Esophagus muscularis mucosa (tissue), 4 donors: ENCODE measurements at places on chromosomes 6 and 20. TPM values are rescaled to one million over a fixed set of nuclear protein-coding genes. Genes with fewer than 3 reads are reported as not detected.

GRCh38 chr6:54431466-54431865 lies 123.2 kb downstream of the TINAG start:
- H3K27me3 ChIP-seq: no peaks in the 10 kb centered on the region
- no peak for DNase-seq
- H3K27ac ChIP-seq: no peak overlapping the region
- no peak overlapping the region for H3K4me3 ChIP-seq
- H3K36me3 ChIP-seq: no peaks in the 10 kb centered on the region

DNA sequence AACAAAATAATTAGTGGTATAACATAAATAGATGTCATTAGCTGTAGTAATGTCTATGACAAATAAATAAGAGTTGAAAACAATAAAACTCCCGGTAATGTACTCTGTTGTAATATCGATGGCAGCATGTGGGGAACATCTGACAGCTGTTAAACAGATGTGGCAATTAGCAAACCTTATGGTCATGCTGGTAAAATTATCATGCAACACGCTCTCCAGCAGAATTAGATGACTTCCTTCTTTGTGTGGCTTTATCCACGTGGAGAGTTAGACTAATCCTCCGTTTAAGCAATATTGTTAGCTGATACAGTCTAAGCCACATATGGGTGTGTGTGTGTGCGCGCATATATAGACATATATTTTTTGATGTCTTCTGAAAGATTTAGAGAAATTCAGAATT lies 77.7 kb upstream of the ZFP64 start:
- no peaks in the 10 kb centered on the region for H3K27me3 ChIP-seq
- no peak overlapping the region for H3K27ac ChIP-seq
- H3K36me3 ChIP-seq: no peaks in the 10 kb centered on the region
- H3K4me3 ChIP-seq: no peak overlapping the region

GRCh38 chr6:123352279-123352678 lies 284.5 kb downstream of the TRDN start:
- no peaks in the 10 kb centered on the region for H3K27me3 ChIP-seq
- DNase-seq: no peak
- H3K4me3 ChIP-seq: no peak overlapping the region
- no peak overlapping the region for H3K27ac ChIP-seq
- H3K36me3 ChIP-seq: no peaks in the 10 kb centered on the region

- H3K27ac ChIP-seq: peak overlapping the region; percentile 86
- DNase-seq: no peak
- peaks cover 26% of the 10 kb centered on the region for H3K4me1 ChIP-seq
- no peaks in the 10 kb centered on the region for H3K27me3 ChIP-seq
- no peaks in the 10 kb centered on the region for H3K36me3 ChIP-seq
- H3K4me3 ChIP-seq: peak overlapping the region; percentile 83
Observed at GRCh38 chr6:46491628-46492547, 639 bp upstream of the RCAN2 start.

DNA sequence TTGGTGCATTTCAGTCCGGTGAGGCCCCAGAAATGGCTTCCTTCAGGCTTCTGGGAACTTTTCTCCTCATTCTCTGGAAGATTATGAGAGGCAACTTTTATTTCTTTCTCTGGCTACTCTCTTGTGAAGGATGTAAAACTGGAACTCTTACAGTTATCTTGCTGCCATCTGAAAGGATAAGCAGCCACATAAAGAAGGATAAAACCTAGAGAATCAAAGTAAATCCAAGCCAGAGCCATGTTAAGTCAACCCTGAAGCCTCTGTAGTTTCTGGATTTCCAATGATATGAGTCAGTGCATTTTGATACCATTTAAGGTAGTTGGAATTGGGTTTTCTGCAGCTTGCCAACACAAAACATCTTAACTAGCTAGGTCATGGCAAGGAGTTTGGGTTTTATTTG lies 123.6 kb downstream of the MEI4 start:
- no peaks in the 10 kb centered on the region for H3K36me3 ChIP-seq
- H3K27ac ChIP-seq: no peak overlapping the region
- no peaks in the 10 kb centered on the region for H3K4me1 ChIP-seq
- H3K27me3 ChIP-seq: no peaks in the 10 kb centered on the region
- no peak for DNase-seq
- H3K4me3 ChIP-seq: no peak overlapping the region

GRCh38 chr20:45037635-45038034 lies 63.3 kb downstream of the KCNS1 start:
- no peaks in the 10 kb centered on the region for H3K27me3 ChIP-seq
- H3K27ac ChIP-seq: no peak overlapping the region
- no peaks in the 10 kb centered on the region for H3K36me3 ChIP-seq
- no peak for DNase-seq
- no peak overlapping the region for H3K4me3 ChIP-seq

DNA sequence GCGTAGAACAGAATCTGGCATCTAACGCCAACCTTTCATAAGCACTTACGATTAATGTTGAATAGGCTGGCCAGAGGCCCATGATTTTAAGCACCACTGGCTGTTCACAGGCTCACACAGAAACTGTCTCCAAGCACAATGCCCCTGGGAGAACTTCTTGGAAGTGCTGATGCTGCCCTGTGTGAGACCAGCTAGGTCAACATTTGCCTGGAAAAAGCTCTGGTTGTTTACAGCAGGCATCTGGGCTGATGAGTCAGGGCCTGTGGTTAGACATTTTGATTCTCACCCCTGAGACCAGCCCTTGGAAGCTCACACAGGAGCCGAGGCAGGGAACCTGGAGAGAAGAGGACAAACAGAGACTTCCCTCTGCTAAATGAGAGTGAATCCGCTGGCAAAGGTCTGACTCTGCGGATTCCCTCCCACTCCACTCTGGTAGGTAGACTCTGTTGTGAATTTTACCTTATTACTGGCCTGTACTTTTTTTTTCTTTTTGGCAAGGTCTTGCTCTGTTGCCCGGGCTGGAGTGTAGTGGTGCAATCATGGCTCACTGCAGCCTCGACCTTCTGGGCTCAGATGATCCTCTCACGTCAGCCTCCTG lies 6.8 kb upstream of the SULF2 start:
- H3K4me1 ChIP-seq: peaks cover 47% of the 10 kb centered on the region
- DNase-seq: peak; percentile 95
- H3K4me3 ChIP-seq: no peak overlapping the region
- no peaks in the 10 kb centered on the region for H3K27me3 ChIP-seq
- peak overlapping the region; percentile 83 for H3K27ac ChIP-seq
- no peaks in the 10 kb centered on the region for H3K36me3 ChIP-seq

DNA sequence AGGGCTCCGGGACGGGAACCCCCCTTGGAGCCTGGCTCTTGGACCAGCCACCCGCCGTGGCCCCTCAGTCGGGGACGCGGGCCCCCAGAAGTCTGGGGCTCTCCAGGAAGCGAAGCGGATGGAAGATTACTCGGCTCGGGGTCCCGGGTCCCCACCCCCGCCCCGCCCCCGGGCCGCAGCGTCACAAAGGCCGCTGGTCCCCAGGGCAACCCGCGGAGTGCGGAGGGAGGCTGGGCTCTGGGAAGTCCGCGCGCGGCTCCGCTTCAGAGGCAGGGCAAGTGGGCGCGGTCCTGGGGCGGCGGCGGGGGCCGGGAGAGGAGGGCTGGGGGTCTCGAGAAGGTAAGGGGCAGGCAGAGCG lies at the start of gene FNDC11:
FNDC11 (plus strand) TSS at position 227 of the 358 bp plus-strand sequence. CDS start 1,505 bp downstream, outside the sequence.
- H3K27ac ChIP-seq: no peak within 1 kb of the TSS
- H3K36me3 ChIP-seq: peaks cover 16% of the 10 kb centered on the region
- no peak for DNase-seq
- H3K4me3 ChIP-seq: peak within 1 kb of the TSS; percentile 60
- peaks cover 21% of the 10 kb centered on the region for H3K4me1 ChIP-seq

GRCh38 chr6:142714951-142715785 lies 229.8 kb downstream of the HIVEP2 start:
- H3K36me3 ChIP-seq: no peaks in the 10 kb centered on the region
- H3K4me1 ChIP-seq: no peaks in the 10 kb centered on the region
- no peaks in the 10 kb centered on the region for H3K27me3 ChIP-seq
- no peak overlapping the region for H3K4me3 ChIP-seq

GRCh38 chr6:85163156-85164080 lies 286.5 kb upstream of the NT5E start:
- no peaks in the 10 kb centered on the region for H3K36me3 ChIP-seq
- H3K27me3 ChIP-seq: no peaks in the 10 kb centered on the region
- no peak overlapping the region for H3K27ac ChIP-seq
- no peak for DNase-seq

GRCh38 chr20:17910828-17911294 lies 57.7 kb downstream of the SNX5 start:
- H3K27ac ChIP-seq: peak overlapping the region; percentile 74
- H3K27me3 ChIP-seq: no peaks in the 10 kb centered on the region

DNA sequence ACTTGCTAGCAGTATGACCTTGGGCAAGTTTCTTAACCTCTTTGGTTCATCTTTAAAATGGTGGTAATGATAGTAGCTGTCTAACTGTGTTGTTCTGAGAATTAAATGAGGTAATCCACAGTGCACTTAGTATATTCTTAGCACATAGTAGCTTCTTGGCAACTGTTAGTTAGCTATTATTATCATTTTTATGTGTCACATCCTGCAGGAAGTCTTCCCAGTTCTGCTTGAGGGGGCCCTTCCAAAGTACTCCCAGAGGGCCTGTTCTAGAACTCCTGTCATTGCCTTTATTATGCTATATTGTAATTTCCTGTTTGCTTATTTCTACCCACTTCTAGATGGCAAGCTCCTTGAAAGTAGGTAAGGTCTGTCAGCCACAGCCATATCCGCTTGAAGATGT lies 30.6 kb downstream of the ANKS1A start:
- DNase-seq: no peak
- H3K27me3 ChIP-seq: no peaks in the 10 kb centered on the region
- H3K27ac ChIP-seq: no peak overlapping the region
- H3K4me3 ChIP-seq: no peak overlapping the region
- peaks cover 25% of the 10 kb centered on the region for H3K4me1 ChIP-seq
- H3K36me3 ChIP-seq: no peaks in the 10 kb centered on the region

- H3K4me3 ChIP-seq: peak overlapping the region; percentile 96
- no peaks in the 10 kb centered on the region for H3K36me3 ChIP-seq
- peaks cover 15% of the 10 kb centered on the region for H3K4me1 ChIP-seq
- peak overlapping the region; percentile 81 for H3K27ac ChIP-seq
- H3K27me3 ChIP-seq: no peaks in the 10 kb centered on the region
- no peak for DNase-seq
Observed at GRCh38 chr20:37095108-37095598, 644 bp downstream of the RBL1 start.

DNA sequence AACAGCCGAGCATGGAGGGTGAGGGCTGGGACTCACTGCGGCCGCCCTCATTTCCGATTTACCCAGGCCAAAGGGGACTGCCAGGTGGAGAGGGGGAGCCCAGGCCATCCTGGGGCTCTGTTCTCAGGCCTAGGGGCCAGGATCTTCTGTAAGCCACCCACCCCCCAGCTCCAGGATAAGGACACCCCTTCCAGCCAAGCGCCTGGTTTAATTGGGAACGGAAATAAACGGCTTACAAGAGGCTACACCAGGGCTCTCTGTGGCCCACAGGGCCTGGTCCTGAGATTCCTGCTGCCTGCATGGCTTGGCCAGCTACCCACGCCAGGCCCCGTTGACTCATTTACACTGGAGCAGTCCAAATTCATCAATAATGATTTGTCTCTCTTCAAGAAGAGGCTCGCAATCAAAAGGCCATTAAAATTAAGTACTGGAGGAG lies 68.1 kb upstream of the TOP1 start:
- no peaks in the 10 kb centered on the region for H3K27me3 ChIP-seq
- H3K36me3 ChIP-seq: no peaks in the 10 kb centered on the region
- DNase-seq: peak; percentile 82
- peaks cover 5% of the 10 kb centered on the region for H3K4me1 ChIP-seq

DNA sequence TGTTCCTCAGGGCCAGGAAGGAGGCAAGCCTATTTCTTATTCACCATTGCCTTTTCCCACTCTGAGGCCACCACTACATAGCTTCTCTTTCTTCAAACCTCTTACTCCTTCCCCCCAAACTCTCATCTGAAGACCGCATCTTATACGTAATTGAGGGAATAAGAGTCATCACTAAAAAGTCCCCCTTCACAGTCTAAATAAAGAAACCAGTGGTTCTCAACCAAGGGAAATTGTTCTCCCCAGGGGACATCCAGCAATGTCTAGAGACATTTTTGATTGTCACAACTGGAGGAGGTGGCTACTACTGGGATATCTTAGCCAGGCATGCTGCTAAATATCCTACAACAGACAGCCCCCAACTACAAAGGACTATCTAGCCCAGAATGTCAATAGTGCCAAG lies 327.6 kb upstream of the CNR1 start:
- no peak overlapping the region for H3K4me3 ChIP-seq

GRCh38 chr6:47715782-47716181 lies 17.4 kb downstream of the ADGRF4 start:
- H3K36me3 ChIP-seq: no peaks in the 10 kb centered on the region
- no peaks in the 10 kb centered on the region for H3K4me1 ChIP-seq
- no peaks in the 10 kb centered on the region for H3K27me3 ChIP-seq
- no peak for DNase-seq
- H3K4me3 ChIP-seq: no peak overlapping the region
- H3K27ac ChIP-seq: no peak overlapping the region

- no peak for DNase-seq
- H3K27ac ChIP-seq: no peak overlapping the region
Observed at GRCh38 chr6:110769923-110770322, 45.3 kb downstream of the CDK19 start.

- peaks cover 30% of the 10 kb centered on the region for H3K4me1 ChIP-seq
- no peak for DNase-seq
- no peak overlapping the region for H3K27ac ChIP-seq
- no peaks in the 10 kb centered on the region for H3K27me3 ChIP-seq
- no peaks in the 10 kb centered on the region for H3K36me3 ChIP-seq
Observed at GRCh38 chr20:51769976-51770615, 1.9 kb upstream of the ATP9A start.

DNA sequence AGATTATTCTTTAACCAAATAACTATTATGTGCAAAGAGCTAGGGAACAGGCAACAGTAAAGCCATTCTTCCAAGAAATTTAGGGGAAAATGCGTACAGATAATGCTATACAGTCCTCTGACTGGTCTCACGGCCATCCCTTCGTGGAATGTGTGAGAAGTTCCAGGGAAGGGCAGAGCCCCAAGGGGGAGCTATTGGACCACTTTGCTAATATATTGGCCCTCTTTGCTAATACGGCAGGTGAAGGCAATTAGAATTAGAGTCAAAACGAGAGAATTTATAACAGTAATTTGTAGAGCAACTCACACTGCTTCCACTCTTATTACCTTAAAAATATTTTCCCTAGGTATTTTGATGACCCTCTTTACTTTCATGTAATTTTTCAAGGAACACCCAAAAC lies 140.4 kb downstream of the IMPG1 start:
- H3K4me3 ChIP-seq: no peak overlapping the region
- H3K27ac ChIP-seq: no peak overlapping the region
- H3K4me1 ChIP-seq: peaks cover 10% of the 10 kb centered on the region
- no peaks in the 10 kb centered on the region for H3K36me3 ChIP-seq
- DNase-seq: no peak
- H3K27me3 ChIP-seq: no peaks in the 10 kb centered on the region

The MYLK2 gene
- not detected for total RNA-seq

The RNF182 gene
- 0.45 TPM for total RNA-seq

The KLC4 gene
- total RNA-seq: 24.9 TPM

The NKX2-4 gene
- total RNA-seq: not detected

The PNLDC1 gene
- not detected for total RNA-seq

The BPI gene
- 0.66 TPM for total RNA-seq

The TNFAIP3 gene
- 23.3 TPM for total RNA-seq

The PRL gene
- not detected for total RNA-seq

The SOX12 gene
- 4.6 TPM for total RNA-seq

The GSS gene
- 36.1 TPM for total RNA-seq
